Renal cortical epithelial cell (primary cell): ENCODE measurements at places on chromosomes 1 and 21.
A peak's percentile ranks its signal among the peaks of the same experiment; 100 is the strongest.

DNA sequence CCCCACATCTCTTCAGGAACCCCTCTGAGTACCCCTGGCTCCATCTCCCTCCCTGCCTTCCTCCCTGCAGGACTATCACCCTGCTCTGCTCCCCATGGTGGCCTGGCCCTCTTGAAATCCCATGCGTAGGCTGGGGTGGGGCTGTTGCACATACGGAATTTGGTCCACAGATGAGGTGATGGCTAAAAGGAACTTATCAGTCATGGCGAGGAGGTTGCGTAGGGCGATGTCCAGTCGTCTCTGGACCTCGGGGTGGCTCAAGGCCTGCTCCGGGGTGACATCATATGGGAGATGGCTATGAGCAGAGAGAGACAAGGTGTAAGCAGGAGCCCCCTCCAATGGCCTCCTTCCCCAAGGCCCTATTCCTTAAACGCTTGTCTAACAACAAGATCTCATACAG lies 35.3 kb downstream of the IQGAP3 start:
- DNase-seq = no peak

- DNase-seq = no peak
Measured at GRCh38 chr21:45403825-45404729, 888 bp upstream of the COL18A1 start.

GRCh38 chr1:107016376-107016978 lies 40.0 kb upstream of the PRMT6 start:
- DNase-seq = no peak

DNA sequence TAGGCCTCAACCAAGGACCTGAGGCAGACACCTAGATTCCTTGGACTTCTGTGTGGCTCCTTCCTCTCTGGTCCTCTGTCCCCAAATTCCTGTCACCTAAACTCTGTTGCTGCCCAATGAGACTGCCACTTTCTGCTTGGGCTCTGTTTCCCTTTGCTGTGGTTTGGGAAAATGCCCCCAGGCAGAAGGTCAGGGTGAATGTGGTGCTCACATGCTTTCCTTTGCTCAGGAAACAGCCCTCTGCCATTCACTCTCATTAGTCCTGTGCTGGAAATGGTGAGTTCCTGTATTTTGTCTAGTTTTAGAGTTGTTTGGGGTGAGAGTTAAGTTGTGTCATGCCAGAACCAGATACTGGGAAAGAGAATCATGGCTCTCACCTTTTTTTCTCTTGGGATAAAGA lies 22.7 kb upstream of the SHE start:
- DNase-seq = no peak

GRCh38 chr1:23923592-23924499 lies 10.7 kb upstream of the CNR2 start:
- peak; percentile 50 for DNase-seq

DNA sequence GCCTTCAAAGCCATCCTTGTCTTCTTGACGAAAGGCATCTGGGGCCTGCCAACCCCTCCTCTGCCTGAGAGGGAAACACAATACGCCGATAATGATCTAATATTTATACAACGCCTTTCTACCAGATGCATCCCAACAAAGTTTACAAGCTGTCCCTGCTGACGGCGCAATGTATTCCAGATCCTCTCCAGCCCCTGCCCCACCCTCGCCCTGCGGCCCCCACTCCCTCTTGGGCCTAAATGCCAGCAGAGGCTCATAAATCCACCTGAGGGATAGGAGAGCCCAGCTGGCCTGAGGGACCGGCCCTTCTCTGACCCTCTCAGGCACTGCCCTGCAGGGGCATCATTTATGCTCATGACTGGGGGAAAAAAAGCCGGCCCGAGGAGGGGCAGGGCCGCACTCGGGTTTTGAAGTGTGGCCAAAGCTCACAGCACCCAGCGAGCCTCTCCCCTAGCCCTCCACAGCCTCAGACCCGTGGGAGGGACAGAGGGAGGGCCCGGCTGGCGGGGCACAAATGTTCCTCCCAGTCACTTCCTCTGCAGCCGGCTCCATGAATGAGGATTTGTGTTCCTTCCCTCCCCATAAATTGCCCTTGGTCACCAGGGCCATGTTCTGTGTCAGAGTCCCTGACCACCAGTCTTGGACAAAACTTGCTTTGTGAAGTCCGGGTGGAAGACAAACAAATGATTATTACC lies 140.3 kb downstream of the FOXD2 start:
- no peak for DNase-seq

DNA sequence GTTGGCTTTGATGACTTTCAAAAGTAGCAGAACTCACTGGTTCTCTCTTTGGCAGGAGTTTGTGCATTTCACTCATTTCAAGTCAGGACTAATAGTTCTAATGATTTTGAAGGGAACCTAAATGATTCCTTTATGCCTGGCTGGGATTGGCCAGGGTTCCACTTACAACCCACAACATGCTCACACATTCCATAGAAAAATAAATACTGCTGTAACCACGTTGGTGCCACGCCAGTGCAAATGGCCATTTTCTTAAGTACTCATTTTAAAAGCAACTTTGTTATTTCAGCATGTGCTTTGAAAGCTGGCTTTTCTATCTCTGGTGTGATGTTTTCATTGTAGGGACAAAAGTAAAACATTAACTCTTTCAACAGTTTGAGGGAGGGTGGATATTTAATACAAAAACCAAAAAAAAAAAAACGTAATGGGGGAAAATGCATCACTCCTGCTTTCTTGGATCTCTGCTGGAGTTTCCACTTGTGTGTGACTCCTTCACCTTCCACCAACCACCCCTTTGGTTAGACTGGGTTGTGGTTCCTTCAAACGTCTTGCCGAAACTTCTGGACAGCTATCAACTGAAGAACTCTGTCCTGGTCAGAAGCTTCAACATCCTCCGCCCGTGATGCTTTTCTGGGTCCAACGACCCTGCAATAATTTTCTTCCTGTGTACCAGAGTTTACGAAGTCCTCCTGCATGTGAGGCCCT lies 300.4 kb upstream of the RUNX1 start:
- peak; percentile 90 for DNase-seq

DNA sequence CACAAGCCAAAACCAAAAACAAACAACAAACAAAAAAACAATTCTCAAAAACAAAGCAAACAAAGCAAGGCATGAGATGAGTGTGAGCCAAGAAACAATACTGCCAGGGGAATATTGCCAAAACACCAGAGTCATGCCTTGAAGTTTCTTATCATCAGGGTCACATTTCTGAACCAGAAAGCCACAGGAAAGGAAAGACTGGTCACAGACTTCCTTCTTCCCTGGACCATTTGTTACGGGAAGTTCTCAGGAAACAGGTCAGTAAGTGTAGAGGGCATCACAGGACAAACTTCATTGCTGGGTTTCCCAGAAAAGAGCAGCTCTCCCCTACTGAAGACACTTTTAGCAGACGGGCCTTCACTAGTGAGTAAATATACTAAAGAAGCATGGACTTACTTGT lies 191.2 kb downstream of the GABPA start:
- DNase-seq = no peak

DNA sequence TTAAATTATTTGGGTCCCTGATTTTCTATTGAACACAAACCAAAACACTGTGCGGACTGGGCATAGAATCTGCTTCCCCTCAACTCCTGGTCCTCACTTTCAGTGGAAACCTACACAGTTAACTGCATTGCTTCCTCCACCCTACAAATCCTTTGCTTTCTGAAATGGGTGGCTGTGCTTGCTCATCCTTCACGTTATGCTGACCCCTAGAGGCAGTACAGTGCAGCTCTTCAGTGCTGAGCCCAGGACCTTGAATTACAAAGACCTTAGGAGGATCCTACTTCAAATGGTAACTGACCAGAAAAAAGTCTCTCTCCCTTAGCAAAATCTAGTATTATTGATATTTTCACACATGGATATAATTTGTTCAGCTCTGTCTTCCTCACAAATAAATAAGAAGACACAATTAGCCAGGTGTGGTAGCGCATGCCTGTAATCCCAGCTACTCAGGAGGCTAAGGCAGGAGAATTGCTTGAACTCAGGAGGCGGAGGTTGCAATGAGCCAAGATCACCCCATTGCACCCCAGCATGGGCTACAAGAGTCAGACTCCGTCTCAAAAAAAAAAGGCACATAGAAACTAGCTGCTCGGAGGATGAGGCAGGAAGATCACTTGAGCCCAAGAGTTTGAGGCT lies 63.4 kb upstream of the L1TD1 start:
- DNase-seq = peak; percentile 70

DNA sequence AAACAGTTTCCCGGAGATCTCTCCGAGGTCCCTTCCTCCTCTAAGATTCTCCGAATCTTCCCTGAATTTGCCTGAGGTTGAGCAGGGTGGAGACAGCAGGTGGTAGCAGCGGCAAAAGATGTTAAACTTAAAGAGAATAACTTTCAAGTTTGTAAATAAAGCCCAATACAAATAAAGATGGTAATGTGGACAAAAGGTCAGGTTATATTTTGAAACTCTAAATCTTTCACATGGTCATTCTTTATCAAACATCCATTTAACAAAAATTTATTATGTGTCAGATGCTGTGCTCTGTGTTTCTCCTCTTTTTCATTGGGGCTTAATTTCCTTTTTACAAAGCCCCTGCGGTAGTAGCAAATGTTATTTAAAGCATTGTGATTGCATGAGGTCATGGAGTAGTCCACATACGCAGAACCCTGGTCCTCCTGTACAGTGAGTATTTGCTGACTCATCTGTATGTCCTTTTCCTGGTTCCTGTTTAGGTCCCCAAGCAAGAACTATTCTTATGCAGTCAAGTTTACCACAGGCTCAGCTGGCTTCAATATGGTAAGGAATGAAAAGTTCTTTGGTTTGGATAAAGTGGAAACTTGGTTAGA lies 119.2 kb downstream of the ITSN1 start:
- DNase-seq = peak; percentile 99

DNA sequence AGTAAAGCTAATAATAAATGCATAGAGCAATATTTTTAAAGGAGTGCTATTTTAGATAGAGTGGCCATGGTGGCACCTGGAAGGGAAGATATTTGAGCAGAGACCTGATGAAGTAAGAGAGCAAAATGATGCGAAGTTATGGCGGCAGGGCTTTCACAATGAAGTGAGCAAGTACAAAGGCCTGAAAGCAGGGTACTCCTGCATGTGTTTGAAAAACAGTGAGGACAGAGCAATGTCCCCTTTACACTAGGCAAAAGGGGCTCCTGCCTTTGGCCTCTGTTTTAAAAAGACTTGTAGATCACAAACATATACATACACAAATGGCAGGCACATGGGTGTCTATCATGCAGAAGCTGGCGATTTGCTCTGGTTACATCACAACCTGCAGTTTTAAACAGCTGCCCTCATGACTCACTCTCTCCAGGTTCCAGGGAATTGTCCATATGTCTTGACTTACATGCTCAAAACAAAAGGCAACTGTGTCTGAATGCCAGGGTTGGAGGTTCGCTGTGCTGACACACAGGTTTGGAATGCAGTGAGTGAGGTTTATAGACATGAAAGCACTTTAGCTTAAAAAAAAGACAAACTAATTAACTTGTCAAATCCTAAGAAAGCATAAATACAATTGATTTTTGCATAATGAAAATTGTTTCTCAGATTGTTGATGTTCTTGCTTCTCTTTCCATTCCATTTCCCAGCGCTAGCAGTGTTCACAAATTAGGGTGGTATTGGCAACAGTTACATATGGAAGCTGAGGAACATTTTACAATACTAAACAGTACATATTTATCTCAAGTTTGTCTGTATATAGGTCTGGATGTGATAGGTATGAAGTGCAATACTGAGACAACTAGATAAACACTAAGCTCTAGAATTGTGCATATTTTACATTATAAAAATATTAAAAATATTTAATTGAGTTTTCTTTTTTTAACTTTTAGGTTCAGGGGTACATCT lies 313.9 kb downstream of the BARHL2 start:
- peak; percentile 99 for DNase-seq

- DNase-seq = no peak
Measured at GRCh38 chr1:206882555-206882954, 14.7 kb upstream of the IL24 start.

DNA sequence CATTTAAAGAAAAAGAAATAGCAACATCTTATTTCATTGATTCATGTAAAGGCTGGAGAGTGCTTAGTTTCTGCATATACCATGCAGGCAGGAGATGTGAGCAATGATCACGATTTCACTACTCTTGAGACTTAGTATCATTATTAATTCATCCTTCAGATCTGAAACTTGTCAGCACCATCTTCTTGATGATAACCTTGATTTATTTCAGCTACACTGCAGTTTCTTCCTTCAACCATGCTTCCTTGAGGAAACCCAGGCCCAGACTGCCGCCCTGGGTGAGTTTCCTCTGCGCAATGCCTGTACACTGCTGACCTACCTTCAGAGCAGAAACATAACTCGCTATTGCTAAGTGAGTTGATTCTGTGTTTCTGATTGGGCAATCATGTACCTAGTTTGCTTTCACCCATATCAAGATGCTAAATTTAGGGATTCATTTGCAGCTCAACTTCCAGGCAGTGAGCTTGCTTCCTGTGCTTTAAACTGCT lies 13.5 kb upstream of the BCL10 start:
- DNase-seq = no peak

GRCh38 chr1:98102345-98103030 lies 181.7 kb upstream of the DPYD start:
- DNase-seq = no peak

DNA sequence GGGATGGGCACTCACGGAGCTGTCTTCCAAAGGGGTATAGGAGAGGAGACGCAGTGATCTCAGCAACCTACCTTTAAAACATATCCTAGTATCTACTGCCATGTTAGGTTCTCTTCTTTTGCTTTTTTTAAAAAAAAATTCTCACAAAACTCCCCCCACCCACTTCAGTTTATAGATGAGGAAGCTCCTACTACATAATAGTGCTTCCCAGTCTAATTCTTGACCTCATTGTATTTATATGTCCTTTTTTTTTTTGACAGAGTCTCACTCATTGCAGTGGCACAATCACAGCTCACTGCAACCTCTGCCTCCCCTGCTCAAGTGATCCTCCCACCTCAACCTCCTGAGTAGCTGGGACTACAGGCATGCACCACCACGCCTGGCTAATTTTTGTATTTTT lies 99.9 kb downstream of the OSBPL9 start:
- no peak for DNase-seq

GRCh38 chr21:28799926-28800325 lies 192.8 kb downstream of the LTN1 start:
- peak; percentile 21 for DNase-seq

DNA sequence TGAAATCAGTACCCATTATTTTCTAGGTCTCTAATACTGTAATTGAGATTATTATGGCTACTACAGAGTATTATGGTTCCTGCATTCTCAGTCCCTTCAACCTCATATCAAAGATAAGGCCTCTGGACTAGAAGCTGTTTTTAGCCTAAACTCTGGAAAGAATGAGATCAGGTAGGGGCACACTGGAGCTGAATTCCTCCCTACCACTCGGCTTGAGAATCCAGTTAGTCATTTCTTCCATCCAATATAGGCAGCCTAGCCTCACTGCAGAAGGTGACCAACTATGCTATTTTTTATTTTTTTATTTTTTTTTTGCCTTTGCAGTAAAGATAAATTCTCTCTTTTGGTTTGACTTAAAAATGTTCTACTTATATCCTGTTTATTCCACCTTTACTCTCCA lies 8.0 kb upstream of the HAX1 start:
- no peak for DNase-seq

- DNase-seq = peak; percentile 41
Measured at GRCh38 chr1:23810818-23811540, 10.4 kb upstream of the GALE start.
